Psoas muscle (tissue), 8 donors: ENCODE measurements at places on chromosomes 4 and X. TPM values are rescaled to one million over a fixed set of nuclear protein-coding genes. Genes with fewer than 3 reads are reported as not detected.

GPC3 gene
- 2.3 TPM for total RNA-seq

ADRA2C gene
- total RNA-seq, result 5.0 TPM

PLAC8 gene
- total RNA-seq, result 1.0 TPM

AFM gene
- total RNA-seq, result not detected

P2RY4 gene
- not detected for total RNA-seq

UGT8 gene
- not detected for total RNA-seq

SSX1 gene
- total RNA-seq, result not detected

SPANXN1 gene
- total RNA-seq, result not detected

DCX gene
- not detected for total RNA-seq

NSG1 gene
- 0.50 TPM for total RNA-seq

TREX2 gene
- 0.56 TPM for total RNA-seq

TKTL2 gene
- total RNA-seq, result not detected

TCEAL6 gene
- total RNA-seq, result not detected
